ENCODE measurements at places on chromosomes 11 and 22. TPM values are rescaled to one million over a fixed set of nuclear protein-coding genes. Genes with fewer than 3 reads are reported as not detected.

STIP1 gene
- total RNA-seq = 125 TPM

SPDYC gene
- not detected for total RNA-seq

TMEM45B gene
- not detected for total RNA-seq

KRTAP5-10 gene
- total RNA-seq = not detected

CNGA4 gene
- total RNA-seq = not detected

CLDN5 gene
- not detected for total RNA-seq

SBF1 gene
- 83.8 TPM for total RNA-seq

LDLRAD3 gene
- 5.5 TPM for total RNA-seq

ACR gene
- 0.16 TPM for total RNA-seq

BTBD18 gene
- not detected for total RNA-seq

ARVCF gene
- total RNA-seq = 6.1 TPM

CSRP3 gene
- total RNA-seq = not detected

PHF21A gene
- total RNA-seq = 22.6 TPM

CRACR2B gene
- 0.32 TPM for total RNA-seq

C11orf98 gene
- 14.9 TPM for total RNA-seq

UBE2L3 gene
- 35.5 TPM for total RNA-seq

MRGPRF gene
- total RNA-seq = 225 TPM

ETS1 gene
- total RNA-seq = 139 TPM

HEPN1 gene
- not detected for total RNA-seq

KCNK4 gene
- total RNA-seq = not detected

PHLDA2 gene
- 4.5 TPM for total RNA-seq

SEPTIN5 gene
- total RNA-seq = 47.7 TPM

OR4D5 gene
- total RNA-seq = not detected
